Fibroblast of the aortic adventitia (primary cell): ENCODE measurements at places on chromosomes 2 and 18. TPM values are rescaled to one million over a fixed set of nuclear protein-coding genes. Genes with fewer than 3 reads are reported as not detected.

C2orf78 gene
- not detected in 2 replicates for total RNA-seq

DNA sequence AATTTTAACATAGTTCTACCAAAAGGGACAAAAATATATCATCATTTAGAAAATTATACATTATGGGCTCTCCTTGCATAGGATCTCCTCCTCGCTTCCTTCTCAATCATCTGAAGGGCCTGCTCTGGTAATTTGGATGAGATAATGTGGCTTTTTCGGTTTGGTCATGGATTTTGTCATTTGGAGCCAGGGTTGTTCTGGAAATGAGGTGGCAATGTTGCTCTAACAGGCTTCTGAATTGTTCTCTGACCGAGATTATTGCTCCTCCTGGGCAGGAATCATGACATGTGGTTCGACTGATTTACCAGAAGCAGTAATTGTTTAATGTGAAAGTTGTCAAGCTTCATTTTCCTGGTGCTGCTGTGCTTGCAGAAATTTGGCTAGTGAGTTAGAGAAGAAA lies 194.7 kb upstream of the ERBB4 start:
- no peak for DNase-seq

GRCh38 chr2:97747285-97747684 lies 33.9 kb downstream of the ZAP70 start:
- no peak for DNase-seq

GRCh38 chr18:56034949-56035348 lies 447.0 kb upstream of the TCF4 start:
- no peak for DNase-seq
